ENCODE measurements at places on chromosomes 1 and 21.

- DNase-seq, result no peak
Measured at GRCh38 chr1:183824291-183824690, 19.4 kb downstream of the RGL1 start.

GRCh38 chr1:25568834-25569596, 25.6 kb downstream of the LDLRAP1 start:
- DNase-seq, result no peak

DNA sequence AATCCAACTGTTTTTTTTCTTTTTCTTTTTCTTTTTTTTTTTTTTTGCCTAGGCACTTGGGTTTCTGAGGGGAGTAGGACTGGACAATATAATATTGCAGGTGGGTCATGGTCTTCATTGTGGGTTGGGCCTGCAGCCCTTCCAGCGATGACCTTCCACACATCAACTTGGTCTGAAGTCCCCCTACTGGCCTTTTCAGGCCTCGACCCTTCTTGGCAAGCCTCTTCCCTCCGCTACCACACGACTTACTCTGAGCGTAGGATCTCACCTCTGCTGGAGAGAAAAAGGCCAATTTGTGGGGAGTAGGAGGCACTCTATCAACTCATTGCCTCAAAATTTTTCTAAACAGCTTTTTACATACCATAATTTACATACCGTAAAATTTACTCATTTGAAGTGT, 51.1 kb upstream of the GRIK3 start:
- peak; percentile 56 for DNase-seq

GRCh38 chr1:197399755-197400521, 131.9 kb downstream of the CRB1 start:
- DNase-seq, result peak; percentile 52

DNA sequence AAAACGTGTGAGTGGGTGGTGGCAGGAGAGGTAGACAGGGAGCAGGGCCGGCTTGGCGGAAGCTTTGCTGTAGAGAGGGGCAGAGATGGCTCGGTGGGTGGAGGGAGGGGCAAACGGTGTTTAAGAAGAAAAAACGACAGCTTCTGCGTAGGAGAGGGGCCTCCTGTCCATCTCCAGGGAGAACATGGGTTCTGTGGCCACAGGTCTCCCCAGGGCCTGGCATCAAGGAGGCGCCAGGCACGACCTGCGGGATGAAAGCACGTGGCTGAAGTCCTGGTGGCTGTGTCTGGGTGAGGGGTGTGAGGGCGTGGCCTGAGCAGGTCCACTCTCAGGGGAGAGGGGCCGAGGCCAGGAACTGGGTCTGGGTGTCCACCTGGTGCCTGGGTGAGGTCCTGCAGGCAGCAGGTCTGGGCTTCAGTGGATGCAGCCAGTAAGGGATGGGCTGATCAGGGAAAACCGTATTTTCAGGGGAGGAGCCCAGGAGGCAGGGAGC, 940 bp upstream of the PRKCZ start:
- DNase-seq, result peak; percentile 90

DNA sequence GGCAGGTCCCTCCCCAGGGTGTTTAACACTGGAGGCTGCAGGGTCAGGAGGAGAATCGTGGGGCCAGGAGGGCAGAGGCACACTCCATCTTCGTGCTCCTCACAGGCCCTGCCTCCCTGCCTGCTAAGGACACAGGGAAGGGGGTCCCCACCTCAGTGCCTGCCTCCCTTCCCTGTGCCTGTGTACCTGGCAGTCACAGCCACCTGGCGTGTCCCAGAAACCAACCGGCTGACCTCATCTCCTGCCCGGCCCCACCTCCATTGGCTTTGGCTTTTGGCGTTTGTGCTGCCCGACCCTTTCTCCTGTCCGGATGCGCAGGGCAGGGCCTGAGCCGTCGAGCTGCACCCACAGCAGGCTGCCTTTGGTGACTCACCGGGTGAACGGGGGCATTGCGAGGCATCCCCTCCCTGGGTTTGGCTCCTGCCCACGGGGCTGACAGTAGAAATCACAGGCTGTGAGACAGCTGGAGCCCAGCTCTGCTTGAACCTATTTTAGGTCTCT, 623 bp upstream of the BGLAP start:
- no peak for DNase-seq

GRCh38 chr1:192732787-192733186, 76.1 kb upstream of the RGS2 start:
- DNase-seq, result no peak

DNA sequence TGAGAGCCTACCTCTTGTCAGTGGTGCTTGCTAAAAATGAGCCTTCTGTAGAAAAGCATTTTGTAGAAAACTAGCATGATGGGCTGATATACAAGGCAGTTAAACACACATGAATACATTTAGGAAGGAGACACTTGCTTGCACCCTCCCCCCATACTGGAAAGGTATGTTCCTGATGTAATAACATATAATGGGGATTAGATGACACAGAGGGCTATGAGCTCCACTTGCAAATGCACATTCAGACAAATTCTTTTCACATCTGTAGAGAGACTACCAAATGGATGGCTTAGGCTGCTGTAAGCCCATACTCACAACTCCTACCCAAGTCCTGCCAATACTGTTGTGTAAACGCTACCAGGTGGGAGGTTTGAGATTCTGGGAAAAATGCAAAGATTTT, 634.0 kb downstream of the SMYD3 start:
- DNase-seq, result no peak

DNA sequence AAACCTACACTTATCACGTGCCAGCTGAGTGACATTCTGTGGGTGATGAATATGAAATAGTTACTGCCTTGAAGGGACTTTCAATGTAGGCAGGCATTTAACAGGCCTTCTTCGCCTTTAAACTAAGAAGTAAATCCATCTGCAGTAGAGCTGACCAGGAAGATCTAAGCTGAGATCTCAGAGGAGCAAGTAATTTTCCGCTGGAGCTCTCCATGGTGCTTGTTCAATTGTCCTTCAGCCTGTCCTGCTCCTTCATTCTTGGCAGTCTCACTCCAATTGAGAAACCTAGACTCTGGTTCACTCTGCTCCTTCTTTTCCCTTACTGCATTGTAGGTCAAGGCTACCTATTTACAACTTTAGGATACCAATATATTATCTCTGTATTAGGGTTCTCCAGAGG, 183.5 kb downstream of the HMCN1 start:
- DNase-seq, result peak; percentile 56

DNA sequence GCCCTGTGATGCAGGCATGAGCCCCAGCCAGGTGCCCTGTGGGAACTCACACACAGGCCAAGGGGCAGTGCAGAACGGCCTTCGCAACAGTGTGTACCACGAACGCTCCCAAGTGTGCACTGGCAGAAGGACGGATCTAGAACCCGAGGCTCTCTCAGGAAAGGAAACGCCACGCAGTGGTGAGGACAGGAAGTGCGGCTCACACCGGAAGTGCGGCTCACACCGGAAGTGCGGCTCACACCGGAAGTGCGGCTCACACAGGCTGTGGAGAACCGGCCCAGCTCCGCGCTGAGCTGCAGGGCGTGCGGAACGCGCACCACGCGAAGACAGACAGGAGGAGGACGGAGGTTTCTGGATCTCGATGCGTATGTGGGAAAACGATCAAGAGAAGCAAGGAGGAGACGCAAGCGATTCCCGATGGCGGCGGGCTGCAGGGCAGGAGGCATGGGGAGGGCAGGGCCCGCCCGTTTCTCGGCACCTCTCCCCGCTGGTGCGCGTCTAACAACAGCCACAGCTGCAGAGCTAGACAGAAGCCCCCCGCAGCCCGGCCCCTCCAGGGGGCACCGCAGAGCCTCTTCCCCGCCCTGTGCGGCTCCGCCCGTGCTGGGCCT, 35.9 kb upstream of the TMEM52 start:
- DNase-seq, result no peak

GRCh38 chr1:94946886-94947285, 20.0 kb upstream of the CNN3 start:
- DNase-seq, result no peak

- no peak for DNase-seq
Measured at GRCh38 chr21:33811167-33812010, 104.2 kb downstream of the ATP5PO start.

GRCh38 chr1:156815307-156815826, 1.3 kb downstream of the SH2D2A start:
- peak; percentile 29 for DNase-seq

- DNase-seq, result no peak
Measured at GRCh38 chr21:42579456-42580075, 65.9 kb downstream of the SLC37A1 start.

- no peak for DNase-seq
Measured at GRCh38 chr1:179937668-179938254, 16.8 kb upstream of the CEP350 start.

Data from neural progenitor cell (in vitro differentiated cells).